Erythroblast (primary cell): ENCODE measurements at places on chromosomes 12 and 14.

DNA sequence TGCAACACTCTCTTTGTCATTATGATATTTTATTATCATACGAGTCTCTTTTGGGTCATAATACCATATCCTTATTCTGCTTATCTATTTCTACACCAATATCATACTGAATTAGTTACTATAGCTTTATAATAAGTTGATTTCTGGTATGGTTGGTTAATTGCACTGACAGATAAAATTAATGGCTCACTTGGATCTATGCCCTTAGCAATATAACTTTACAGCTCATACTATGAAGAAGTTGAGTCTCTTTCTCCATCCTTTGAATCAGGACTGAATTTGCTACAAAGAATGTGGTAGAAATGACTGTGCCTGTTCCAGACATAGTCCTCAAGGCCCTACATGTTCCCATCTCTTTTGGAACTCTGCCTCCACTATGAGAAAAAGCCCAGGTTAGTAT, 139.7 kb upstream of the DYRK2 start:
- DNase-seq: no peak

- DNase-seq: peak; percentile 48
Measured at GRCh38 chr12:122867691-122868461, 28.0 kb downstream of the VPS37B start.

DNA sequence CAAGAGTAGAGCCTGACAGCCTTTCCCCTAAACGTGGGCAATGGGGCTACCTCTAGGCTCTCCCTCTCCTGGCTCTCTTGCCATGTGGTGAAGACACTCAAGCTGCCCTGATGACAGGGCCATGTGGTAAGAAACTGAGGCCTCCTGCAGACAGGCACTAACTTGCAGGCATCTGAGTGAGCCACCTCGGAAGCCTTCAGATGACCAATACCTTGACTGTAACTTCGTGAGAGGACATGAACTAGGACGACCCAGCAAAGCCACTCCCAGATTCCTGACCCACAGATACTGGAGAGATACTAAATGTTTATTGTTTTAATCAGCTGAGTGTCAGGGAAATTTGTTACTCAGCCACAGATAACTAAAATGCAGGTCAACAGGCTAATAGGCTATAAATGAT, 96.4 kb downstream of the EFCAB11 start:
- DNase-seq: no peak

GRCh38 chr14:28294834-28295440, 471.6 kb upstream of the FOXG1 start:
- peak; percentile 11 for DNase-seq
